ENCODE measurements at places on chromosomes 7 and 10.

DNA sequence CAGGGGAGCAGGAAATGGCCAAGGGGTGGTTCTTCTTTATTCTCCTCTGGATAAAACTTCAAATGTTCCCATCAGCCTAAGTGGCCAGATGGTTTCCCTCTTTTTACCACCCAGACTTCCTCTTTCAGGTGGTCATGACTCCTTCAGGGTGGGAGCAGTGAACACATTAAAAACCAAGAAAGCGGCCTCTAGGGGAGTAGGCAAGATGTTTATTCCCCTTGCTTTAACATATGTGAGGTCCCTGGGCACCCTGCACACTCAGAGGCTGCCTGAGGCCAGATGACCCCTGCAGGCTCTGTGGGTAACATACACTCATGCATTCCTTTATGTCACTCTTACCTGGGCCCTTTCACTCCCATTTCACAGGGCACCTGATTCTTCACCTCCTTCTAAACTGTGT, 357.4 kb downstream of the ABCA13 start:
- no peak for DNase-seq

DNA sequence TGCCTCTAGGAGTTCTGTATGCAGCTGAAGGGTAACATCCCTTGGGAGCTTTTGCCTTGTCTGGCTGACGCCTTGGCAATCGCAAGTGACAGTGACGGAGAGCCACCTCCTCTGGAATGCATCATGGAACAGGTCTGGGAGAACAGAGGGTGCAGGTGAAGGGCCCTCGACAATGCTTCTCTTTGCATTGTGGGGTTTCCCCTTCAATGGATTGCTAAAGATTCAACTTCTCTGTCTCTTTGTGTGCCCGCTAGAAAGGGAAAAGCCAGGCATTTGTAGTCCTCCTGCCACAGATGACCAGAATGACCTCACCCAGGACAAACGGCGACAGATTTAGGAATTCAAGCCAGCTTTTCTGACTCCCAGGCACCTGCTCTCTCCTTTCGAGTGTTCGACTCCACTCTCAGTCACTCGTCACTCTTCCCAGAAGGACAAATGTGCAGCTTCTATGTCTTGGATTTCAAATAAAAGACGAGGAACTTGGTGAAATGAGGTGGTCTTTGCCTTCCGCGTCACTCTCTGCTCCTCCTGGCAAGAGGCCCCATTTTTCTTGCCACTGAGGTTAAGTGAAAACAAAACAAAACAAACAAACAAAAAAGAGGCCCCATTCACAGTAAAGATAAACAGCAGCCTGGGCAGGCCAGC, 26.1 kb downstream of the IL2RA start:
- DNase-seq: no peak

GRCh38 chr10:48784031-48784430, 99.4 kb downstream of the WDFY4 start:
- DNase-seq: no peak

GRCh38 chr7:82778021-82778420, 334.4 kb upstream of the CACNA2D1 start:
- no peak for DNase-seq

- DNase-seq: no peak
Observed at GRCh38 chr7:155868955-155869783, 56.9 kb upstream of the SHH start.

- DNase-seq: no peak
Observed at GRCh38 chr7:17882685-17883084, 57.6 kb downstream of the SNX13 start.

DNA sequence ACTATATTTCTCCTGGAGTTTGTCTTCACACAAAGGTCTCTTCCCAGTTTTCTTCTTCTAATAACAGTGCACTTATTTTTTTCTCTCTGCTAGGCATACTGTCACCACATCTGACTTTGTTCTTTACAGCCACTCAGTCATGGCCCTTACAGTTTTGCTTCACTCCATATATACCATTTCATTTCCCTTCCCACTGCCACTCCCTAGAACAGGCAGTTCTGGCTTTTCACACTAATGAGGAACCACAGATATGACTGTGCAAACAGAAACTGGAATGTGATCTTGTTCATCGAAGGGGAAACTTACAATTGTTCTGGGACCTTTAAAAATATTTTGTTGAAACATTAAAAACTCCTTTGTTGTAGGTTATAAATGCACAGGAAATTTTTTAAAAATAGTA, 67.3 kb downstream of the EPDR1 start:
- no peak for DNase-seq

DNA sequence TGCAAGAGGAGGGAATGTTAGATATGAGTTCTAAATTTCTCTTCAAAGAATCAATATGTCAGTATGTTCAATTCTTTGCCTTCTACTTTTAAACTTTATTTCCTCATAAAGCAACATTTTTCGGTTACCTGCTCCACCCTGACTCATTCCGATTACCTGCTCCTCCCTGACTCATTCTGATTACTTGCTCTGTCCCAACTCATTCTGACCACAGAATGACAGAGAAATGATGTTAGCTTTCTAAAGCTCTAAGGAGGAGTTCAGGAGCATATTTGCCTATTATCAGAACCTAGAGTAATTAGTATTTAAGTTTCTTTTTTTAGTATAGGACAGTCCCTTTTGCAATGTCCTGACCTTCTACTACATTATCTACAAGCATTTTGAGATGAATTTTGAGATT, 24.5 kb upstream of the PPP1R9A start:
- DNase-seq: no peak

DNA sequence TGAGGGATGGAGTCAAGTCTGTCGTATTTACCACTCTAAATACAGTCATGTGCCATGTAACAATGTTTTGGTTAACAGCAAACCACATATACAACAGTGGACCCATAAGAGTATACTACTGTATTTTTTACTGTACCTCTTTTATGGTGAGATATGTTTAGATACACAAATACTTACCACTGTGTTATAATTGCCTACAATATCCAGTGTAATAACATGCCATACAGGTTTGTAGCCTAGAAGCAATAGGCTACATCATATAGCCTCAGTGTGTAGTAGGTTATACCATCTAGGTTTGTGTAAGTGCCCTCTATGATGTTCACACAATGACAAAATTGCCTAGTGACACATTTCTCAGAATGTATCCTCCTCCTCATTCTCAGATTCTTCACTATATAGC, 110.4 kb downstream of the FAM107B start:
- no peak for DNase-seq

- DNase-seq: peak; percentile 48
Observed at GRCh38 chr7:44216521-44217222, 15.9 kb downstream of the YKT6 start.

- DNase-seq: no peak
Observed at GRCh38 chr10:112789248-112789647, 160.8 kb upstream of the TCF7L2 start.

- DNase-seq: no peak
Observed at GRCh38 chr7:44693641-44694313, 54.9 kb upstream of the ZMIZ2 start.

DNA sequence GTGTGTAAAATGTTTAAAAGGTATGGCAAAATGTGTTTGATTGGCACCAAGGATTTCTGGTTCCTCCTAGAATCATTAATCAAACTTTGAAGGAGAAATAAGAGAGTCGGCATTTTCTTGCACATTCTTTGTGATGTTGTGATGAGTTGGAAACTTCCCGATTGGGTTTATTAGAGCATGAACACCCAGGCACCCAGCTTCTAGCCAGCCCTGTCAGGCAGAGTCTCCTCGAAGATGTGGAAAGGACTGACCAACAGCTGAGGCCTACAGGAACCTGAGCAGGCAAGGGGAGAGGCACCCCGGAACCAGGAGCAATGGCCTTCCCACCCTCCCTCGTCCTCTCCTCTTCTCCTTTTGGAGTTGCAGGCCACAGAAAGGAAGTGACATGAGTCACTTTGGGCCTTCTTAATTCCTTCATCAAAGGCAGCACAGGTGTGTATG, 68.7 kb downstream of the EGFR start:
- no peak for DNase-seq

- peak; percentile 73 for DNase-seq
Observed at GRCh38 chr7:90708841-90709317, 112.8 kb downstream of the CDK14 start.

DNA sequence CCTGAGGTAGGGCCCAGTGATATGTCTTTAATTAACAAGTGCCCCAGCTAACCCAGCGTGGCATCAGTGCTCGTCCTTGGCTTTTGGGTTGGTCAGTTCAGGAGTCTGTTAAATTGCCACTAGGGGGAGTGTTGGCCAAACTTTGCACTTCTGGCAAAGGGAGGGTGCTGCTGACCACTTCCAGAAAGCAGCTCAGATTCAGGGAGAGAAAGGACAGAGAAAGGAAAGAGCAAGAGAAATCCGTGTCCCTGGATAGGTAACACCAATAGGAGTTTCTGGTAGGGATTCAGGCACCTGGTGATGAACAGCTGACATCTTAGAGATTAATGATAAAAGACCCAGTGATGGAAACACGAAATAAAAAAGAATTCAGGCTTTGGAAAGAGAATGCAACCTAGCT, 243.1 kb upstream of the AOAH start:
- peak; percentile 80 for DNase-seq

GRCh38 chr10:77600640-77601039, 37.0 kb downstream of the KCNMA1 start:
- no peak for DNase-seq

DNA sequence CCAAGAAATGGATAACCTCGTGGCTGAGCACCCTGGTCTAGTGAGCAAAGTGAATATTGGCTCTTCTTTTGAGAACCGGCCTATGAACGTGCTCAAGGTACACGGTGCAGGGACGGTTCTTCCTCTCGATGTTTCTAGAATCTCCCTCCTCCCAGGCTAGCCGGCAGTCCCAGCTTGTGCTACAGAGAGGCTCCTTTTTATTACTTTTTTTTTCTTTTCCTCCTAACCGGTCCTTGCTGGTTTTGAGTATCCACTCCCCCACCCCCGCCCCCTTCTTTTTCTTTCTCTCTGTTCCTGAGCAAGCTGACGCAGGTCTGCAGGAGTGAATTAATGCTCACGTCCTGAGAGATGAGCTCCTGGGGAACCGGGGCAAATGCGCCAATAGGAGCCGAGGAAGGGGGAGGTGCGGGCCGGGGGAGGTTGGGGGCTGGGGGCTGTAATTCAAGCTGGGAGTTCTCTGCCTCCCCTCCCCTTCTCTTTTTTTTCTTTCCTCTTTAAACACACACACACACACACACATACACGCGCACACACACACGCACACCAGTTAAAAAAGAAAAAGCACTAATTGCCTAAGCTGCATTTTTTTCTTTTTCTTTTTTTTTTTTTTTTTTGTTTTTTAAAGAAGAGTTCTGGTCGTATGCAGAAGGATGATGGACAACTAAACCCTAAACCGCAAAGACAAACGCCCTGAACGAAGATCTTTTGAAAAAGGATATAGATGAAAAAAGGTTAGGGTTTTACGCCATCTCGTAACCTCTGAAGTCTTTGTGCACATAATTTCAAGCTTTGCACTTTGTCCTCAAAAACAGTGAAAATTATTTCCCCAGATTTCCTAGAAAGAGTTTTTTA, 6.6 kb downstream of the CPA2 start:
- DNase-seq: peak; percentile 52

GRCh38 chr10:116408719-116409118, 18.9 kb upstream of the PNLIPRP3 start:
- peak; percentile 7 for DNase-seq

- no peak for DNase-seq
Observed at GRCh38 chr7:99386584-99387238, 12.2 kb downstream of the ARPC1B start.

GRCh38 chr7:27159266-27160144, 3.0 kb upstream of the HOXA7 start:
- DNase-seq: no peak

All from Ammon's horn (tissue), 1 donor.